Stimulated activated CD4-positive, alpha-beta T cell treated with anti-CD3 and anti-CD28 coated beads, Interleukin-2, amount 100 ng/mL, for 48 hours (primary cell): ENCODE measurements at places on chromosomes 7 and 10.

GRCh38 chr7:35729061-35729783, 34.3 kb upstream of the HERPUD2 start:
- DNase-seq = no peak

GRCh38 chr10:133614830-133615580, 11.6 kb downstream of the FRG2B start:
- no peak for DNase-seq

DNA sequence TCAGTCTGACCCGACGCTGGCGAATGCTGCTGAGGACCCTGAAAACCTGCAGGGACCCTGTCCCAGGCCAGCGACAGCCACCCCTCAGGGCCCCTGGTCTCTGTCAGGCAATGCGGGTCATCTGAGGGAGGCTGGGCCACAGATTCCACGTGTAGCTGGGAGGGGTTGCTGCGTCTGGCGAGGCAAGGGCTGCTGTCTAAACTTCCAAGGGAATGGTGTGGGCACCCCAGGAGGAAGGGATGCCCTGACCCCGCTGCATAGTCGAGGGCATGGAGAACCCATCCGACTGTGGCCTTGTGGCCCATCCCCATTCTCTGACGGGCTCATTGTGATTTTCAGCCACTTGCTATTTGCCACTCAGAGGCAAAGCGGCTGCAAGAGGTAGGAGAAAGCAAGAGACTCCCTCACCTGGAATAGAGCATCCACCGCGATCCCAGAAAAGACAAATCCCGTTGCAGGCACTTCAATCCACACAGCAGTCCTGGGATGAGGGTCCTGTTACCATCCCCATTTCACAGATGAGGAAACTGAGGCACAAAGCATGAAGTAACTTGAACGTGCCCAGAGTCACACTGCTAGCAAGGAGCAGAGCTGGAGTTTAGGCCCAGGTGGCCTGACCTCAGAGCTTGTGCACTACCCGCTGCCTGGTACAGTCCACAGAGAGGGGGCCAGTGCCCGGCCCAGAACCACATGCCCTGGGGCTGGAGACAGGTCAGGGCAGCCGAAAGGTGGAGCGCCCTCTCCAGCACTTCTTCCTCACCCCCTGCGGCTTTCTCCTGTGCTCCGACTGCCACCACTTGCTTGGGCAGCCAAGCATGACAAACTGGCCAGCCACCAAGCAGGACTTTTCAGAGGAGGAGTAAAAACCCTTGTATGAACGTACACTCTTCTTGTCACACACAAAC, 163.8 kb upstream of the KLF14 start:
- DNase-seq = no peak

- DNase-seq = no peak
Measured at GRCh38 chr10:125340903-125341302, 180.5 kb upstream of the CTBP2 start.

DNA sequence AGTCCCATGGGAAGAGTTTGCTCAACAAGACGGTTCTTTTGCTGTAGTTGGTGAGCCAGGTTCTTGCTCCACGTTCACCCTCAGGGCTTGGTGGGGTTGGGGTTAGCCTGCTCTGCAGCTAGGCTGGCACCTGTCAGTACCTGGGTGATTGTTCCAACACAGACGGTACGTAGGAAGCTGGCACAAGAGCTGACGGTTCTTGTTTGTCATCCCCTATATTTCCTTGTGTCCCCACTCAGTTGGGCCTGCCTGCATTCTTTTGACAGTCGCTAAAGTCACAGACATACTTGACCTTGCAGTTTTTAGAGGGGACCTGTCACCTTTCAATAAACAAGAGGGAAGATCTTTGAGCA, 40.2 kb upstream of the SYPL1 start:
- DNase-seq = no peak

GRCh38 chr7:16396766-16397500, 24.4 kb downstream of the CRPPA start:
- DNase-seq = no peak

- DNase-seq = no peak
Measured at GRCh38 chr7:21193895-21194294, 234.0 kb upstream of the SP4 start.

DNA sequence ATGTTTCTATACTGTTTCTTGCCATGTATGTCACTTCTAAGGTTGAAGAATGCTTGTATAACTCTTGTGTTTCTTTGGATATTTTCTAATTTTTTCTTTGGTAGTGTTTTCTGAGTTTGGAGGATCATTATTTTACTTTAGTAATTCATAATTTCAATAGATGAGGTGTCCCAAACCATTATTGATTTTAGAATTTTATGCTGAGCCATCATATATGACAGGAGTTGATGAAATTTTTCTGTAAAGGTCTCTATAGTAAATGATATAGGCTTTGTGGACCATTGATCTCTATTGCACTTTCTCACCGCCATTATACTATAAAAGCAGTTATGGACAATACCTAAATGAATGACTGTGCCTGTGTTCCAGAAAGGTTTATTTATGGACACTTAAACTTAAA, 183.3 kb upstream of the PPP1R3A start:
- DNase-seq = no peak
